ELR (cell line): ENCODE measurements at places on chromosomes 16 and 17.

- no peak for DNase-seq
These were observed 141.1 kb downstream of the NTN1 start for GRCh38 chr17:9162275-9162985.

DNA sequence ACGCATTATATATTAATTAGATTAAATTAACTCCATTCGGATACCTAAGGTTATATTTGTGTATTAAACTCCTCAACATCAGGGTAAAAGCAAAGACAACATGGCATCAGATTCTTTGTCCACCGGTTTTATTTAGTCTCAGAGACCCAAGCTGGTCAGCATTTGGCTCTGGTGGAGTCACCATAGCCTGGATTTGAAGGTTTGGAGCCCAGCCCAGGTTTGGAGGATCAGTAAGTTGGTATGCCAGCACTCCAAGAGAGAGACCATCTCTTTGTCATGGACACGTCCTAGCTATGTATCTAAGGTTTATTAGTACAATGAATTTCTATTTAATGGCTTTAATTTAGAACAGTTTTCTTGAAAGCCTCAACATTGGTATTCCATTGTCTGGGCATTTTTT, 328.4 kb upstream of the RBFOX1 start:
- no peak for DNase-seq

DNA sequence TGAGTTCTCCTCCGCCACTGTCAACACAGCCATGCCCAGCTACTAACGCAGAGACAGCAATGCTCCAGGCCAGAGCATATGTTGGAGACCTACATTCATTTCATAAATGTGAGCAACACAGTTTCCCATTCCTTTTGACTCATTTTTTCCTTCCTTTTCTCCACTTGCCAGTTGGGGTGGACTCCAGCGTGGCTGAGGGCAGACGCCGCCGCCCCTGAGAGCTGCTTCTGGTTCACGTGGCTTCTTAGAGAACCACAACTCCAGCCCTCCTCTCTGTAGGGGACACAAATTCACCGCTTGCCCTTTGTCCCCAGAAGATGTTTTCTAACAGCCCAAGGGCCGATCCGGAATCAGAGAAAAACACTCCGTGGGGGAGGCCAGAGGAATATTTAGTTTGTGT, 45.8 kb upstream of the ZCCHC14 start:
- peak; percentile 33 for DNase-seq

GRCh38 chr16:14248791-14249190, 177.7 kb downstream of the MRTFB start:
- no peak for DNase-seq

DNA sequence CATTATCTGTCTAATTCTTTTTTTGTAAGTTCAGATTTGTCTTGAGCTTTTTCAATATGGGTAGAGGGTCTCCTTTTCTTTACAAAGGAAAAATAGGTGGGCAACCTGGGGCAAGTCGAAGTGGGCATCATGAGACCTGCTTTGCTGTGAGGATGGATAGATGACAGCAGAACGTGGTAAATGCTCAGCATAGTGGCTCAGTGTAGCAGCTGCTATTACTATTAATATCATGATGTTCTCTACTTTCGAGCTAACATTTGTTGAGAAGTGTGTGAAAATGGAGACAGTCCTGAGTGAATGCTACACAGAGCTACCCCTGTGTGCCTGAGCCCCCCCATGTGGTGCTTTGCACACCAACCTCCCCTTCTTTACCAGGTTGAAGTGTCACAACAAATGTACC, 39.0 kb upstream of the LGALS9 start:
- DNase-seq: no peak

DNA sequence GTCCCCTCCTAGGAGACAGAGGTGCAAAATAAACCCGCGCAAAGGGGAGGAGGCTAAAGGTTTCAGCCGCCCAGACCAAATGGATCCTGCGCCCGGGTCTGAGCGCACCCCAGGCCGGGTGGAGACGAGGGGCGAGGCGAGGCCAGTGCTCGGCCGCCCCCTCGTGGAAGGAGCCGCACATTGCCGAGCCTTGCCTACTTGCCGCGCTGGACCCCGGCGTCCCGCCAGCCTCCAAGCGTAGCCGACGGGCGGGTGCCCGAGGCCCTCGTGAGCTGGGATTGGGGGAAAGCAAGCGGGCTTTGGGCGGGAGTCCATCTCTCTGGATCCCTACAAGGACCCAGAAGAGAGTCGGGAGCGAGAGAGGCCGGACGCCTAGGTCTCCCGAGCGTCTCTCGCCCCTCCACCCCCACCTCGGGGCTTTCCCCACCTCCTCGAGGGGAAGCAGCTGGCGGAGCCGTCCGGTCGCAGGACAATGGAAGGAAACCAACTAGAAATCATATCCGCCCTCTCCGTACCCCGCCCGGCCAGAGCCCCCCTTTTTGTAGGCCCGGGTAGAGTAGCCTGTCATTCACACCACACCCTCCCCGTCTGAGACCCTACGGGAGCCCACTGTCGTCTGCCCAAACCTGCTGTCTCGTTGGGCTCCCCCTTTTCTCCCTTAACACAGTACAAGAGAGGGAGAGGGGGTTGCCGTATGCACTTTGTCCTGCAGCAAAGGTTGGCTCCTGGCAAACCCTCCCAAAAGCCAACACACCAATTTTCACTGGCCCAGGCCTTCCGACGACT, 664 bp upstream of the BCL6B start:
- peak; percentile 74 for DNase-seq

DNA sequence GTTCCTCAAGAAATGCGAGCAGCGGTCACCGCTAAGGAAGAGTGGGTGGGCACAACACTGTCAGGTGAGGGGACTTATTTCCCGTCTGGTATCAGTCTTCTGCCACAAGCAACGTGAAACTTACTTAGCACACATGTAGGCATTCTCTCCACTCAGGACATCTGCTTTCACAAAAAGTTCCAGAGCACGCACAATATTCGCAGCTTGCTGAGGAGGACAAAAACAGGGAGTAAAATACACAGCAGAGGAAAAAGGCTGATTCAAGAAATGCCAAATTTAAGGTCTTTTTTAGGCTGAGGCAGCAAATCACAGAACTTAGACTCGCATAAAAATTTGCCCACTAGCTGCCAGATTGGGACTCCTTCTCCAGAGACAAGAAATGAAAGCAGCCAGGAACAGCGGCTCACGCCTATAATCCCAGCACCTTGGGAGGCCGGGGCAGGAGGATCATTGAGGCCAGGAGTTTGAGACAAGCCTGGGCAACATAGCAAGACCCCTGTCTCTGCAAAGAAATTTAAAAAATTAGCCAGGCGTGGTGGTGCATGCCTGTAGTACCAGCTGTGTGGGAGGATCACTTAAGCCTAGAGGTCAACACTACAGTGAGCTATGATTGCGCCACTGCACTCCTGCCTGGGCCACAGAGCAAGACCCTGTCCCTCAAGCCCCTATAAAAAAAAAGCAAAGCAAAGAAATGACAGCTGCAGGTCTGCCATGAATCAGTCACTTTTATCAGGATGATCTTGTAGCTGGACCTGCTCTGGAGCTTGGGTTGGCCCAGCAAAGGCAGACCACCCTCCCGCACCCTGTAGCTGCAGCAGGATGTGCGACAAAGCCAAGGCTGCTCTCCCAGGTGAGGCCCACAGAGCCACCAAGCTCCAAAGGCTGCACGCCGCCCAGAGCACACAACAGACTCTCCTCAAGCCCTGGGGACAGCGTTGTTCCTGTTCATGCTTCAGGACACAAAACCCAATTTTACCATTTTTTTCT, 20.5 kb downstream of the USP36 start:
- no peak for DNase-seq

DNA sequence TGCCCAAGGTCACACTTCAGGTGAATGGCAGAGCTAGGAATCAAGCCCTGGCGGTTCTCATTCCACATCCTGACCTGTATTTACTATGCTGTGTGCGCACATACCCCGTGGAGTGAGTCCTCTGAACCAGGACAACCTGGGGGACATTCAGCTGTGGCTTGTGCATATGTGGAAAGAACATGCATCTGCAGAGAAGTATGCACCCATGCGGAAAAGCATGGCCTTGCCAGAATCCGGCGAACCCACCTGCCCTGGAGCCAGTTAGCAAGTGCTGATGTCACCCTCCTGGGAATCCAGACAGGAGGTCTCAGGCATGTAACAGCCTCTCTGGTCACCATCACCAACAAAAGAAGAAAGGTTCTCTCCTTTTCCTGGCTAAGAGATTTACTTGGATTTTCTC, 1.9 kb downstream of the RASL10B start:
- no peak for DNase-seq

GRCh38 chr17:33980193-33980592, 274.9 kb upstream of the CCL2 start:
- no peak for DNase-seq

DNA sequence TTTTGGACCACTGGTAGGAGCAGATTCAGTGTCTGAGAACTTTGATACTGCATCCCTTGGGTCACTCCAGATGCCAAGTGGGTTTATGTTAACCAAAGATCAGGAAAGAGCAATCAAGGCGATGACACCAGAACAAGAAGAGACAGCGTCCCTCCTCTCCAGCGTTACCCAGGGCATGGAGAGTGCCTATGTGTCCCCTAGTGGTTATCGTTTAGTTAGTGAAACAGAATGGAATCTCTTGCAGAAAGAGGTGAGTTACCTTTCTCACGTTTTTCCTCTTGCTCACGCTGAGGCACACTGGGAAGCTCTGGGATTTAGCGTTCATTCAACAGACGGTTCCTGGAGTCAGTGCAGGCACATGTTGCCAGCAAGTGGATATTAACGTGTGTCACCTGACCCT, 58.0 kb downstream of the NUP88 start:
- DNase-seq: no peak

DNA sequence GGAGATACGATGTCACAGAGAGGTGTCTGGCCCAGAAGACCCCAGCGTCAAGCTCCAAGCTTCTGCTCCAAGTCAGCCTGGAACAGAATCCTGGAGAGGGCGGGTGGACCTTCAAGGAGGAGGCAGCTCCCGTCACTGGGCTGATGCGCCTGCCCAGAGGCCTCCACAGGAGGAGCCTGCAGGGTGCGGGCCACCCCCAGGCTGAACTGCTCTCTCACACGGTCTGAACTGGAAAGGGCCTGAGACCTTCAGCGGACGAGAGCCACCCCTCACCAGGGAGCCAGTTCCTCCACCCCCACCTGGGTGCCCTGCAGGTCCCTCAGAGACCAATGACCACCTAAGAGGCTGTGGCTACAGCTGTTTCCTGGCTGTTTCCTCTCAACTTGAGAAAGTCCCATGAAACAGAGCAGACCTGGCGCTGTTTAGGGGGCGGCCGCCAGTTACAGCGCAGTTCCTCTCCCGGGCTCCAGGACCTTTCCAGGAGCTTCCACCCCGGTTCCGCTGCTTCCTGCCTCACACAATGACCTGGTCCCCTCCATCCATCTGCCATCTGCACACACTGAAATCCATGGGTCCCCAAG, 36.0 kb upstream of the KLHDC4 start:
- no peak for DNase-seq

DNA sequence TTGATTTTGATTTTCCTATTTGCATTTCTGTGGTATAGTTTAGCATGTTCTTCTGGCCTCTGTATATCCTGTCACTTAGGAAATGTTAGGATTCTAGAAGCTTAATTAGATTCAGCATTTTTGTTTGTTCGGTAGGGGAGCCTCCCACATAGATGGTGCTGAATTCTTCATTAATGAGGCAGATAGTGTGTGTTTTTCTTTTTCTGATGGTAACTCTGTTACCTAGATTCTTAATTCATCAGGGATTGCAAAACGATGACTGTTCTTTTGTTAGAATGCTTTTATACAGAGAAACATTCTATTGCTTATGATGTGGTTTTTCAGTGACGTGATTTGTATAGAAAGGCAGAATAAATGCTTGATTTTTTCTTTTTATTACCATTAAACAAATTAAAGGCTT, 19.0 kb downstream of the BANP start:
- DNase-seq: no peak

- DNase-seq: peak; percentile 72
These were observed 70.1 kb downstream of the SMG6 start for GRCh38 chr17:2233441-2233947.

- DNase-seq: peak; percentile 99
These were observed at the start of gene FZD2 for GRCh38 chr17:44556832-44557606. FZD2 (plus strand) TSS chr17:44557484; CDS start chr17:44557689, 205 bp downstream.

- DNase-seq: no peak
These were observed 52.9 kb downstream of the MMD start for GRCh38 chr17:55368706-55369105.

DNA sequence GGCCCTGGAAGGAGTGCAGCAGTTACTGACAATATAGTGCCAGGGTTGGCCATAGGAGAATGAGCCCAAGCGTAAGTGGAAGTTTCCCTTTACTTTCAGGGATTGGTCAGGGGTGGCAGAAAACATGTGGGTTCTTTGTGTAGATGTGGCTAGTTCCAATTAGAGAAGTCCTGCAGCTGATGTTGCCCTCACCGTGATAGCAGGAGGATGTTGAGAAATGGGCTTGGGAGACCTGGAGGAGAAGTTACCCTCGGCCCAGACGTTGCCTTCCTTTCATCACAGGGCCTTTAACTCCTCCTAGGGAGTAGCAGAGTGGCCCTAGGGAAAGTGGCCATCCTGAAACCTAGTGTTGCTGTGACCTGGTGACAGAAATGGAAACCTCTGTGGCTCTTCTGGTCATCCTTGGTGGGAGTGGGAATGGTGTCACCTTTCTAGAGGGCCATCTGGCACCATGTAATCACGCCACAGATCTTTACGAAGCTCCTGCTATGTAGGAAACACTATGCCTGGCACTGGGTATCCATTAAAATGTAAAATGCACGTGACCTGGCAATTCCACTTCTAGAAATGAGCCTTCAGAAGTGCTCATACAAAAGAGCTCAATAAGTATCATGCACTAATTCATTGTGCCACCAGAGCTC, 6.7 kb downstream of the TMEM92 start:
- DNase-seq: no peak

DNA sequence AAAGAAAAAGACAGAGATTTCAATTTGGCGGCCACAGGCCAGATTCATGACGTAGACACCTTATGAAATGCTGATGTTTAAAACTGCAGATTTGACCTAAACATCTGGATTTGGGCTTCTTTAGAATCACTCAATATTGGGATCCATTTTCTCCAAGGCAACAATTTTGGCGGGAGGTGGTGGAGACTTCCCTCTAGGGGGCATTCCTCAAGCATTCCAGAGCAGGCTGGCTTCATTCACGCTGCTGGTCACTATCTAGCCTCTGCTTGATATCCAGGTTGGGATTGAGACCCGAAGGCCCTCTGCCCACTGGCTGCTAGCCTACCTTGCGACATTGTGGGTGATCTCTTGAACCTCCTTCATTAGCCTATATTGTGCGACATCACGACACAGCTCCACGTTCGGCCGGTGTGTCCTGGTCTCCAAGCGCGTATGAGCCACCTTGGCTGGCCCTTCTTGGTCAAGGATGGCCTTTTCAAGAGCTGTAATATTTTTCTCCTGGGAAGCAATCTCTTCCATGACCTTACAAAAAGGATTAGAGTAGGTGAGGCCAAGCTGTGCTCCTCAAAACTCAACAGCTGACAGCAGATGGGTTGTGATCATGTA, 24.5 kb downstream of the FBXO39 start:
- no peak for DNase-seq

DNA sequence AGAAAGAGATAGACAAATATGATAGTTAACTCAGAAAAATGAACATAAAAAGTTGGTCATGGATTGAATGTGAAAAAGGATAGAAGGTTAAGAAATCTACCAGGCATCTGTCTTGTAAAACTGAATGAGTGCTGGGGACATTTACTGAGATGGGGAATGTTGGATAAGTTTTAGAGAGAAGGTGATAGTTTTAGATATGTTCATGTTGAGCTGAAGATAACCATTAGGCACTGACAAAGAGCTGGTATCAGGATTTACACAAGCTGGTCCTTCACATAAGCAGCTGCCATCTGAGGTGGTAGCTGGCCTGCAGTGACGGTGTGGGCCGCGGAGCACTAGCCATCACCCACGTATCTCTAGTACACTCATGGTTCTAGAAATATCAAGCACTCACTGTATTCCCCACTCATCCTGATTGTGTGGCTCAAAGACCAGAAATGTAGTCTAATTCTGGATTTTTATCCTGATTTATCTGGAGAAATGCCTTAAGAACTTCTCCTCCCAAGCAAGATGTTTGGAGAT, 194.4 kb upstream of the KCNJ16 start:
- DNase-seq: no peak
